Neural progenitor cell (in vitro differentiated cells): ENCODE measurements at places on chromosomes 1 and 21. TPM values are rescaled to one million over a fixed set of nuclear protein-coding genes. Genes with fewer than 3 reads are reported as not detected.

GRCh38 chr1:70866542-70867264 lies 180.9 kb downstream of the PTGER3 start:
- DNase-seq: peak; percentile 1

DNA sequence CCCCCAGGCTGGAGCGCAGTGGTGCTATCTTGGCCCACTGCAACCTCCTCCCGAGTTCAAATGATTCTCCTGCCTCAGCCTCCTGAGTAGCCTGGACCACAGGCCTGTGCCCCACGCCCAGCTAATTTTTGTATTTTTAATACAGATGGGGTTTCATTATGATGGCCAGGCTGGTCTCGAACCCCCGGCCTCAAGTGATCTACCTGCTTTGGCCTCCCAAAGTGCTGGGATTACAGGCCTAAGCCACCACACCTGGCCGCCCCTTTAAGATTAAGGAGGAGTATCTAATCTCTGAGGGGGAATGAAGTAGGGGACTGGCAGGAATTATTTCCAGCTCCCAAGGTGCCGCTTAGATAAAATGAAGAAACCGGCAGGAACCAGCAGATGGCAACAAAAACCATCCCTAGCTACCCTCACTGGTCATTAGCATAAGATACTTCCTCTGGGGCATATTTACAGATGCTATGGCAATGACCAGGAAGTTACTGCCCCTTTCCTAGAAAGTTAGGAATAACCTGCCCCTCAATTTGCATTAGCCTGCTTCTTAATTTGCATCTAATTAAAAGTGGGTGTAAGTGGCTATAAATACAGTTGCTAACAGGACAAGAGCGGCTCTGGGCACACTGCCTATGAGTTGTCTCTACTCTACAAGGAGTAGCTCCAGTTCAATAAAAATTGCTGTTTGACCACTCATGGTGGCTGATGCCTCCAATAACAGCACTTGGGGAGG lies 7.1 kb upstream of the NSUN4 start:
- peak; percentile 41 for DNase-seq

DNA sequence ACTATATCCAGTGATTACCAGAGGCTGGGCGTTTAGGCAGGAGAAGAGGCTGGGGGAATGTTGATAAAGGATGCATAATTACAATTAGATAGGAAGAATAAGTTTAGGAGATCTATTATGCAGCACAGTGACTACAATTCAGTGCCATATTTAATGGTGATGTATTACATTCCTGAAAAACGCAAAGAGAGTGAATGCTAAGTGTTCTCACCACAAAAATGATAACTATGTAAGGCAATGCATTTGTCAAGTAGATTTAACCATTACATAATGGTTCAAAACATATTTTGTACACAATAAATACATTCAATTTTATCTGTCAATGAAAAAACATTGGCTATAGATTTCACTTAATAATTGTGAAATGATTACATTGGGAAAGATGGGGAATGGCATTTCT lies 548.9 kb downstream of the NUF2 start:
- DNase-seq: no peak

The PTCH2 gene
- 0.09 TPM in 1 of 2 replicates, not detected in the other for total RNA-seq

DNA sequence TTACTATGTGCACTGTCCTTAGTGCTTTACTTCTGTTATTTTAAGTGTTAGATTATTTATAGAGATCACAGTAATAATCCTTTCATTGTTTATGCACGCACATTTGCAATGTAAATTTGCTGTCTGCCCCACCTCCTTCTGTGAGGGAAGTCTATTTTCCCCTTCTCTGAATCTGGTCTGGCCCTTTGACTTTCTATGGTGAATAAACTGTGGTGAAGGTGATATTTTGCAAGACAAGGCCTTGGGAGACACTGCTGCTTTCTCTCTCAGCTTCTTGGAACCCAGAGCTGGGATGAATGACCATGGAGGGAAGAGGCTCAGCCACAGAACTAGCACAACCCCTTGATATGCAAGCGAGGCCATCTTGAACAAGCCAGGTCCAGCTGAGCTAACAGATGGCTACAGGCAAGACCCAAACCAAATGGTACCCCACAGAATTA lies 156.3 kb downstream of the ST6GALNAC3 start:
- no peak for DNase-seq

The LCE1A gene
- total RNA-seq: not detected in 2 replicates
